T1000 (cell line): ENCODE measurements at places on chromosomes 5 and 9.

DNA sequence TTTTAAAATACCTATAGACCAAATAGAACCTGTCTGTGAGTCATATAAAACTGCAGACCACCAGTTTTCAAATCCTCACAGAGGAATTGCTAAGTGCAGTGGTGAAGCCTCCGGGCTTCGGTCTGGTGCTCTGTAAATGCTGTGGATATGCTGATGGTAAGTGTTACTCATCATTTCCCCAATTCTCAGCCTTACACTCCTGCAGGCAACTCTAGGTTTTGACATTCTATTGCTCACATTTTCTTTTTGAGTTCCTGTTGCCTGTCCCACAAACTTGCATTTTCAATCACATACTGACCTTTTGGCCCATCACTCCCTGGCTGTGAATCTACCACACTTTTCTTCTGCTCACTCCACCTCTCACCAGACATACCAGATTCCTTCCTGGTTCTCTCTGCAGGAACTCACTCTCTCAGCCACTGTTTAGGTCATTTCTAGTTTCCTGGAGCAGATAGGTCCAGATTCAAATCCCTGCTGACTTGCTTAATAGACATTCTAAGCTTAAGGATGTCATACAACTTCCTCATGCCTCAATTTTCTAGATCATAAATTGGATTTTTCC, 192.9 kb downstream of the RAB3C start:
- no peak for DNase-seq

- DNase-seq: no peak
Measured at GRCh38 chr5:180823346-180823745, 20.7 kb upstream of the MGAT1 start.

- DNase-seq: no peak
Measured at GRCh38 chr5:158699298-158699880, 400.3 kb downstream of the EBF1 start.

- no peak for DNase-seq
Measured at GRCh38 chr9:123536455-123536868, 180.5 kb downstream of the CRB2 start.

GRCh38 chr9:15150939-15151338, 156.1 kb downstream of the TTC39B start:
- DNase-seq: no peak

DNA sequence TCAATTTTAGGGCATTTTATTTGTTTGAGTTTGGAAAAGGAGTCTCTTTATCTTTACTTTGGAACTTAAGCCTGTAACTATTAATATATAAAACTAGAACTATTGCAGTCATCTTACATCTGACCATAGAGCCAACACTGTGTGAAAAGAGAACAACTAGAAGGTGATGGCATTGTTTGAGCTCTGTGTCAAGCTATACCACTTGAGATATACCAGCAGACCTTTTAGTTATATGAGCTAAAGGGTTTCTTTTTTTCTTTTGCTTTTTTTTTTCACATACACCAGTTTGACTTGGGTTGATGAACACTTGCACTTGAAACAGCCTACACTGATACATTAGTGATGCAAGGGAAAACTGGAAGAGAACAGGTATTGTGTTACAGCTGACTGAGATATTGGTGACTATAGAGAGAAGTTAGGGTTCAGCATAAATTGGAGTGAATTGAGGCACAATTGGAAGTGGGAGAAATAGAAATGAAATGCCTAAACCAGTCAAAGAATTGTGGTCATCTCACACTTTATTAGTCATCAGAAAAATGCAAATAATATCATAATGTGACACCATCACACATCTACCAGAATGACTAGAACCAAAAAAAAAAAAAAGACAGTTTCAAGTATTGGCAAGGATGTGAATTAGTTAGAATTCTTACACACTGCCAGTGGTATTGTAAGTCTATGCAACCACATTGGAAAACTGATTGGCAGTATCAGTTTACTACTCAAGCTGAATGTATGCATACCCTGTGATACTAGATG, 60.9 kb downstream of the ADRB2 start:
- no peak for DNase-seq

DNA sequence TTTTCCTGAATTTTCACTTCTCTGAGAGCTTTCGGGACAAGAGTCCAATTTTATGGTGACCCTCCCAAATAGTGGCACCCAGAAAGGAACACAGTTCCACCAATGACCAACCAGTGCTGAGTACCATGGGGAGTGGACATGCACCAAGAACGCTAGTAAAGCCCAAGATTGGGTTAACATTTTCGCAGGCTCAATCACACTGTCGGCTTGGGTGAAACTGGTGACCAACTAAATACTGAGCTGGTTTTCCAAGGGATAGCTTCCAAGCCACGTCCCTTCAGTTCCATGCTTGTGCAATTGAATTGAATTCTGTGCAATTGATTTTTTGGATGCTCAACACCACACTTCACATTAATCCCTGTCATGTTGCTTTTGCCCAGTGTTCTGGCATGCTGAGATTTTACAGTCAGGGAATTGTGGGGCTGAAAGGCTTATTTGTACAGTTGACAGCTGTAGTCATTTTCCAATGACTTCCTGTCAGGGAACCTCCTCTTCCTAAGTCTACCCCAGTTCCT, 37.6 kb upstream of the TRMT10B start:
- DNase-seq: no peak

DNA sequence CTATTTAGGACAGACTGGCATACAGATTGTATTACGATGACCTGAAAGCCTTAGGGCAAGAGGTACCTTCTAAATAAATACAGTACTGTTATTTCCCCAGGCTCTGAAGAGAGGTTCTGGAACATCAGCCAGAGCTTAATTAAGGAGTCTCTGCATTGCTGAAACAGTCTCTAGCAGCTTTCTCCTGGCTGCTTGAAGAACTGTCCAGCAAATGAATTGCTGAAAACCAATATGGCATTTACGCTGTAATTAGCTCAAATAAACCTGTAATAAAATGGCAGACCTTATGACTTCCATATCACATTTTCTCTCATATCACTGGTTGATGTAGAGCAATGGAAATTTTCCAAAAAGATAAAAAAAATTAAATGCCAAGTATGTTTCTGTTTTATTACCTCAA, 636.3 kb downstream of the GABRG2 start:
- DNase-seq: no peak

DNA sequence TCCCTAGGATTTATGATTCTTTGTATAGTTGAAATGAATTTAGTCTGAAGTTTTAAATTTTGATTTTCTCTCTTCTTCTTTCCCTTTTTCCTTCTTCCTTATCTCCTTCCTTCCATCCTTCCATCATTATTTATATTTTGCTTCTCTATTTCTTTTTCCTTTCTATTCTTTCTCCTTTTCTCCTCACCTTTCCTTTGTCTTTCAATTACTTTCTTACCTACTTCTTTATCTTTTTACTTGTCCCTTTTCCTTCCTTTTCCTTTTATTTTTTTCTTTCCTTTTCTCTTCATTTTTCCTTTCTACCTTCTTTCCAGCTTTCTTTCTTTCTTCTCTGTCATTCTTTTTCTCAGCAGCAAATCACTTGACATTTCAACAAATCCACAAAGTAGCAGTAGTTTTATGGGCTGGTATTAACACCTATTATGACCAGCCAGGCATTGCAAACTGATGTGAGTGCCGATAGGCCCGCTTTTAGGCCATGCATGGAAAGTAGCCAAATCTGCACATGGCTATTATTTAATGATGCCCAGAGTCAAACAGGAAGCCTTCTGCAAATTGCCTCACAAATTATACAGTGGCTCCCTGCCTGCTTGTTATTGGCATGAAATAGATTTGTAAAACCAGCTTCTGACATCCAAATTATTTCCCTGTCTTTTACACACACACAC, 37.1 kb upstream of the NR3C1 start:
- DNase-seq: no peak

DNA sequence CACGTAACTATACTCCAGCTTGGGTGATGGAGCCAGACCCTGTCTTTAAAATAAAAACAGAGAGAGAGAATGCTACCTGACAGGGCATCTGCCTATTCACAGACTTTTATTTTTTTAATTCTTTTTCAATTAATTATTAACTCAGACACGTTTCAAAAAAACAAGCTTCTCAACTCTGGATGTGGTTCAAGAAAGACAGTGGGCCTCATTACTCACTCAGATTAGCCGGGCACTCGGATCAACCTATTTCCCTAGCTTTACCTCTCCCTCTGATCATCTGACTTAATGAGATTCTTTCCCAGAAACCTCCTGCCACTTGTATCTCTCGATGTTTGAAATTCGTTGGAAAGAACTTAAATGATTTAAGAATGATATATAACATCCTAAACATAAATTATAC, 134.1 kb downstream of the TRPM6 start:
- DNase-seq: no peak

GRCh38 chr5:43415935-43416802, 4.0 kb upstream of the CCL28 start:
- DNase-seq: no peak

- DNase-seq: no peak
Measured at GRCh38 chr5:157076558-157076957, 17.6 kb upstream of the HAVCR1 start.

GRCh38 chr5:83441747-83442146, 29.8 kb upstream of the VCAN start:
- no peak for DNase-seq

GRCh38 chr5:141392429-141393198, at the start of gene PCDHGA8:
Gene PCDHGA8, plus strand, starts transcription at chr5:141392633. Its CDS starts 181 bp downstream, at chr5:141392814.
- DNase-seq: no peak

DNA sequence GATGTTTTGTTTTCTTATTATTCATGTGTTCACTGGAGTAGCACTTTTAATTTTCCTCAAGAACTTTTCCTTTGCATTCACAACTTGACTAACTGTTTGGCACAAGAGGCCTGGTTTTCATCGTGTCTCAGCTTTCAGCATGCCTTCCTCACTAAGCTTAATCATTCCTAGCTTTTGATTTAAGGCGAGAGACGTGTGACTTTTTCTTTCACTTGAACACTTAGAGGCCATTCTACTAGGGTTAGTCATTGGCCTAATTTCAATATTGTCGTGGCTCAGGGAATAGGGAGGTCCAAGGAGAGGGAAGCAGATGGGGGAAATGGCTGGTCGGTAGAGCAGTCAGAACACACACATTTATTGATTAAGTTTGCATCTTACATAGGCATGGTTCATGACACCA, 94.0 kb downstream of the ZNF462 start:
- DNase-seq: no peak

DNA sequence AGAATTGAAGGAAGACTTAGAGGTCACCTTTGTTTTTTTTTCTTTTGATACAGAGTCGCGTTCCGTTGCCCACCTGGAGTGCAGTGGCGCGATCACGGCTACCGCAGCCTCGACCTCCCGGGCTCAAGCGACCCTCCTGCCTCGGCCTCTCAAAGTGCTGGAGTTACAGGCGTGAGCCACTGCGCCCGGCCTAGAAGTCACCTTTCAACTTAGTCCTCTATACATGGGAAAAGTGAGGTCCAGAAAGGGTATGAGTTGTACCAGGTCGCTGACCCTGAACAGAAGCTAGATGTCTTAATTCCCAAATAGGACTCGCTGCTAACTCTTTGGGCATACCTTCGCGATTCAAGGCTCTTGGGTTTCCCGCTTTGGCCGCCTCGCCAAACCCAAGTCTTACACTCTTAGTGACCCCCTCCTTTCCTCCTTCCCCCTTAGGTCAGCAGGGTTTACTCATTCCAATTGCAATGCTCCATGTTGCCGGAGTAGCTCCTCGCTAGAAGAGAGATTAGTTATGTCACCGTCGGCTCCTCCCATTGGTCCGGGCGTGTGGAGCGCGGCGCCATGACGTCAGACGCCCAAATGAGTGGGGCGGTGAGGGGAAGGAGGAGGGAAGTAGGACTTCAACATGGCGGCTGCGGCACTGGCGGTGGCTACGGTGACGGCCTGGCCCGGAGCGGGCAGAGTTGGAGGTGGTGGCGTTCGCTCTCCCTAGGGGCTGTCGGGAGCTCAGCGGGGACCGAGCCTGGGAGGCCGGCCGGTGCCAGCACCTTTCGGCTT, at the start of gene UBAP1:
Gene UBAP1 (plus strand): TSS at position 608 of the 777 bp plus-strand sequence. CDS start 41,872 bp downstream, outside the sequence.
- DNase-seq: peak; percentile 79

- DNase-seq: no peak
Measured at GRCh38 chr5:132475987-132476875, 14.3 kb downstream of the IRF1 start.

DNA sequence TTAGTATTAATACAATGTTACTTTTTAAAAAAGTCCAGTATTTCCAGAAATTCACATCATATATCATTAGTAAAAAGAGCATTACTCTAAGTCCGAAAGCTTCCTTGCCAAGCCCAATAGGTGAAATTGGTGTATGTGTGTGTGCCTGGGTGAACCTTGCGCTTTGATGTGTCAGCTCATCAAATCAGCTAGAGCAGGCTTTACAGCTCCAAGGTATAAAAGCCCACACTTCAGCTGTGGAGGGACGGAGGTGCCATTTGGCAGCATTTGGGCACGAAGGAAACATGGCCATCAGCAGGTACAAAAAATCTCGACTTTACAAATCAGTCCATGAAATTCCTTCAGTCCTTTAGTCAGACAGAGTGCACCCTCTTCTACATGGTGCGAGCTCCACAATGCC, 76.5 kb upstream of the IL7R start:
- no peak for DNase-seq

DNA sequence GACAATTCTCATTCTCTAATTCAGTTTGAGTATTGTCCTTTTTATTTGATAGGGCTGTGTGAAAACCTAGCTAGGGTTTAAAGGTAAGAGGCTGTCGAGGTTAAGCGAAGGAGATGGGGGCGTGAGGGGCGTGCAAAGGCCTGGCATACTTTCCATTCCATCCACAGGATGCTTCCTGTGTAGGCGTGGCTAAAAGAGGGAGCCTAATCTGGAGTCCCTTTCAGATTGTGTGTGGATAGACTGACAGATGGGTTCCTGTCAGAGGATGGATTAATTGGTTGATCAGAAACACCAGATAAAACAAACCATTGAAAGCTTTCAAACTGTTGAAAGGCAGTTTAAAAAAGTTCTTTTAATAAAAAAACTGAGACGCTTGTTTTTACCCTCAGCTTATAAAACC, 1.1 kb upstream of the ELL2 start:
- DNase-seq: no peak

- DNase-seq: no peak
Measured at GRCh38 chr5:138975098-138975847, 100.1 kb upstream of the LRRTM2 start.

- DNase-seq: peak; percentile 29
Measured at GRCh38 chr5:38104497-38105230, 153.7 kb upstream of the EGFLAM start.

DNA sequence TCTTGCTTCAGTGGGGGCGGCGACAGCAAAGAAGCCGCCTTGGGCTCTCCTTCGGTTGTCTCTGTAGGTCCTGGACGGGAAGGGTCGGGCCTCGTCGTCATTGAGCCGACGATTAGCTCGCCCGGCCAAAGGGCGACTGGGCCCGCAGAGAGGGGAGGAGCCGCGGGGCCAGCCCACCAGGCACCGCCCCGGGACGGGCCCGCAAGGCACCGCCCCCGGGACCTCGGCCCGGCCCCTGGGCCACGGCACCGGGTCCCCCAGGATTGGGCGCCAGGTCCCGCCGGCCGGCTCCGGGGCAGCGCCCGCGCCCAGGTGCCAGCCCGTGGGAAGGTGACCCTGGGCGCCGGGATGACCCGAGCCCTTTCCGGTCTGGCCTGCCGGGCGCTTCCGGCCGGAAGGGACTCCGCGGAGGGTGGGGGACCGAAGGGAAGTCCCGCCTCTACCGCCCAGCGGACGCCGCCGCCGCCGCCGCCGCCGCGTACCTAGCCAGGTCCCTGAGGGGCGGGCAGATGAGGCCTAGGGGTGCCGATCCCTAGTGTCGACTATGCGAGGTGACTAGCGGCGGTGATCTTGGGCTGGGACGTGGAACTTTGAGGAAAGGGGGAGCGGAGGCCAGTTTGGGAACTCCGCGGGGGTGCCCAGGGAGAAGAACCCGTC, at the start of the genes GBA2 and RGP1:
Gene GBA2 (minus strand): TSS at position 371 of the 657 bp plus-strand sequence. CDS start 524 bp downstream, outside the sequence.
Gene RGP1 (plus strand): TSS at position 430 of the 657 bp plus-strand sequence. CDS start 469 bp downstream, outside the sequence.
- peak; percentile 16 for DNase-seq

- DNase-seq: no peak
Measured at GRCh38 chr9:133437753-133438531, 15.8 kb downstream of the ADAMTS13 start.
